Articular chondrocyte of knee joint (primary cell): ENCODE measurements at places on chromosomes 2 and 18. TPM values are rescaled to one million over a fixed set of nuclear protein-coding genes. Genes with fewer than 3 reads are reported as not detected.

Gene STAT4
- 21.4 and 22.2 TPM in 2 replicates for total RNA-seq

Gene C2orf78
- total RNA-seq, result not detected in 2 replicates

Gene AQP12B
- total RNA-seq, result not detected in 2 replicates

Gene SELENOI
- 15.4 and 19.6 TPM in 2 replicates for total RNA-seq

Gene ANKRD62
- not detected in 2 replicates for total RNA-seq

Gene MATN3
- total RNA-seq, result 2.8 and 4.3 TPM in 2 replicates

Gene CCDC121
- total RNA-seq, result 1.8 and 2.3 TPM in 2 replicates

Gene SERPINB4
- not detected in 2 replicates for total RNA-seq

Gene CD207
- total RNA-seq, result not detected in 2 replicates

Gene TMEM150A
- 8.1 and 9.4 TPM in 2 replicates for total RNA-seq

Gene ARHGAP15
- total RNA-seq, result not detected in 2 replicates

Gene CAVIN2
- total RNA-seq, result 1.4 and 2.2 TPM in 2 replicates
